ENCODE measurements at places on chromosomes 2 and 18. TPM values are rescaled to one million over a fixed set of nuclear protein-coding genes. Genes with fewer than 3 reads are reported as not detected.

GRCh38 chr18:49613641-49614151, 51.8 kb downstream of the LIPG start:
- no peak for DNase-seq

- no peak for DNase-seq
These were observed 370.7 kb upstream of the MEX3C start for GRCh38 chr18:51568151-51568550.

- no peak for DNase-seq
These were observed 68.9 kb upstream of the CELF4 start for GRCh38 chr18:37634516-37634915.

DNA sequence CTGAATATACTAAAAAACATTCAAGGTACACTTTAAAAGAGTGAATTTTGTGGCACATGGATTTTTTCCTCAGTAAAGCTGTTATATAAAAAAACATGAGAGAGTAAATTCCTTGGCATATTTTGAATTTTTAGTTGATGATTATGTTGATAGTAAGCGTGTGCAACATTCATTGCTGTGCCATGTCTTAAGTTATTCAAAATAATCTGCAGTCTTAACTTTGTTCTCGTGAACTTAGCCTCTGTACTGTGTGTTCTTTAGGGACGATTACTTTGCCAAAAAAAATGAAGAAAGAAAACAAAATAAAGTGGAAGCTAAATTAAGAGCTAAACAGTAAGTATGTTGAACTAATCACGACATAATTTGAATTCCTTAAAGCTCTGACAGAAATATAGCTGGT, 9.6 kb downstream of the SSB start:
- no peak for DNase-seq

GRCh38 chr2:515441-516127, 161.6 kb downstream of the TMEM18 start:
- no peak for DNase-seq

DNA sequence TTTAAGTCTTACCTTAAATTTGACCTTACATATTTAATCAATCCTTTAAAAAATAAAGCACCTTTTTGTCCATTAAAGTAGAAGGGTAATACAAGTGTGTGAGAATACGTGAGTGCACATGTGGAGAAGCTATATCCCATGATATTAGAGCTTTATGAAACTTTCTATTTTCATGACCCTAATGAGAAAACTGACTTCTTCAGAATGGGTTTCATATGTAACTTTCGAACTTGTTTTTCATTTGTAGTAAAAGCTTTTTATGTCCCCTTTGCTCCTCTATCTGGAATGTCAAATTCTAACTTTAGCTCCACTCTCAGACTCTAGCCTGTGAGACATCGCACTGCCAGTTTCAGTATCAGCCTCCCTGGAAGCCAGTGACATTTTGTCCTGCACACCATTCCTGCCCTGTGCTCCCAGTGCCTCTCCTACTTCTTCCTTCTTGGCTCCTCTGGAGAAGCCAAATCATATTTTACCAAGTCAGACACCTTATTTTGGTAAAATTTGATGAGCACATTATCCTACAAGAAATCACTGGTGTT, 42.0 kb downstream of the MAPRE2 start:
- no peak for DNase-seq

DNA sequence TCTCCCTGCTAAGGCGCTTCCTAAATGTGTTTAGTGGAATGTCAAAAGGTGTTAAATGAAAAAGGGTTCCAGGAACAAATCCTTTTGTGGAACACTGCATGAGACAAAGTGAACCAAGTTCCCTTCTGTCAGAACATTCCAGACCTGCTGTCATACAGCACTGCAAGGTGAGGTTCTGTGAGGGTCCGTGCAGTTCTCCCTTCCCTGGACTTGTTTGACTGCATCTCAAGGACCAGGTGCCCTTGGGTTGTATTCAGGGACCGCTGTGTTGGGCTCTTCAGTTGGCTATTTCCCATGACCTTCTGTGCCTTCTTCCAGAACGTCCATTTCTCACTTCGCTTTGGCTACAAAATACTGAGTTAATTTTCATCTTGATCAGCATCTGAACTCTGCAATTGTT, 328.2 kb downstream of the PTPRM start:
- DNase-seq: no peak

ANKRD23 gene
- 10.2 TPM for total RNA-seq

DNA sequence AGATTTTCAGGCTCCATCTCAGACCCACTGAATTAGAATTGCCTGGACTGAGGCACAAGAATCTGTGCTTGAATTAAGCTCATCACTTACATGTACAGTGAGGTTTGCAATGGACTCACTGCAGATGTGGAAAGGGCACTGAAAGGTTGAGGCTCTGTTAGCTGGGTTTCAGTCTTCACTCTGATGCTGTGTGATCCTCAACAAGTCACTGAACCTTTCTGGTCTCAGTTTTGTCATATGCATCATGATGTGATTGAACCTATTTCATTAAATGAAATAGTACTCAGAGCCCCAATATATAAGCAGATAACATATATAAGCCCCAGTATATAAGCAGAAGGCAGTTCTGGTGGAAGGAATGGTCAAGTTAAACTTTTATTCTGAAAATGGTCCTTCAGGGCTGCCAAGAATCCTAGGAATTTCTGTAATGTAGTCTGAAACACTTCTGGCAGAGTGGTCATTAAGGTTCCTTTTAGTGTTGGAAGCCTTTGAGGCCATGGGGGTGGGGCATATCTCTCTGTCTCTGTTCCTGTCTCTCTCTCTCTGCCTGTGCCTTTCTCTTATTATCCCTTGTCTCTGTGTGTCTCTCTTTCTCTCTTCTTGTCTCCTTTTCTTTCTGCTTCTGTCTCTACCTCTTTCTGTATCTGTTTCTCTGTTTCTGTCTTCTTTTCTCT, 110.4 kb downstream of the ADCYAP1 start:
- no peak for DNase-seq

- DNase-seq: no peak
These were observed 296.4 kb upstream of the ACVR2A start for GRCh38 chr2:147548451-147548850.

DNA sequence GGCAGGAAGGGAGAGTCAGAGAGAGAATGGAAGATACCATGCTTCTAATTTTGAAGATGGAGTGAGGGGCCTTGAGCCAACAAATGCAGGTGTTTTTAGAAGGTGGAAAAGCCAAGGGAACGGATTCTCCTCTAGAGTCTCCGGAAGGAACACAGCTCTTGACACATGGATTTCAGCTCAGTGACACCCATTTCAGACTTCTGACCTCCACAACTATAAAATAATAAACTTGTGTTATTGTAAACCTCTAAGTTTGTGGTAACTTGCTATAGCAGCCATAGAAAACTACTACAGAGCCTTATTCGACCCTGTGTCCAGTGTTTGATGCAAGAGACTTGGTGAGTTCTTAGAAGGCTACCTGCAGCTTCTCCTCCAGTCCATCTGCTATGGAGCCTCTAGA, 7.8 kb downstream of the IL1F10 start:
- DNase-seq: no peak

DNA sequence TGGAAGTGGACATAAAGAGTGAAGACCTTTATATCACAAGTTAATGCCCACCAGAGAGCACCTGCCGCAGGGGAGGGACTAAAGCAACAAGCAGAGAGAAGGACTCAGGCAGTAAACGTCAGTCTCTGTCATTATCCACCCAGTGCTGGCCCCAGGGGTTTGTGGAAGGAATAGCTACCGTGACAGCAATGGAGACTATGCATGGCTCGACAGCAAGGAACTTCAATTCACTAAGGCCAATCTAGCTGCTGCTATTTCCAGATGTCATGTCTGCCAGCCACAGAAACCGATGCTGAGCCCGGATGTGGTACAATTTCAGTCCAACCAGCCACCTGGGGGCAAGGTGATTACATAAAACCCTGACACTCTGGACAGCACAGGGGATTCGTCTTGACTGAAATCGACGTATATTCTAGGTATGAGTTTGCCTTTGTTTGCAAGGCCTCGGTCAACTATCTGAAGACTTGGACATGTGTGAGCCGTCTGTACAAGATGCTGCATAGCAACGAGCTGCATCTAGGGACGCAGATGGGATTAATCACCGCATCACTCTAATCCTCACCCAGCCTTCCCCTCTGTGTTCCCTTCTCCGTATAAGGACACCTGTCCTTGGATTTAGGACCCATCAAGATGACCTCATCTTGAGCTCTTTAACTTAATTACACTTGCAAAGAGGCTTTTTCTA, 154.1 kb upstream of the SH3BP4 start:
- no peak for DNase-seq

GRCh38 chr2:231640641-231641111, 48.0 kb downstream of the TEX44 start:
- no peak for DNase-seq

IL1RL2 gene
- 5.2 TPM for total RNA-seq

- no peak for DNase-seq
These were observed 190.1 kb downstream of the TTC32 start for GRCh38 chr2:19711470-19712372.

GRCh38 chr2:41123341-41123740, 671.5 kb upstream of the SLC8A1 start:
- no peak for DNase-seq

TWIST2 gene
- total RNA-seq: 12.9 TPM

- DNase-seq: no peak
These were observed 1.9 kb upstream of the CABYR start for GRCh38 chr18:24136967-24137373.

DNA sequence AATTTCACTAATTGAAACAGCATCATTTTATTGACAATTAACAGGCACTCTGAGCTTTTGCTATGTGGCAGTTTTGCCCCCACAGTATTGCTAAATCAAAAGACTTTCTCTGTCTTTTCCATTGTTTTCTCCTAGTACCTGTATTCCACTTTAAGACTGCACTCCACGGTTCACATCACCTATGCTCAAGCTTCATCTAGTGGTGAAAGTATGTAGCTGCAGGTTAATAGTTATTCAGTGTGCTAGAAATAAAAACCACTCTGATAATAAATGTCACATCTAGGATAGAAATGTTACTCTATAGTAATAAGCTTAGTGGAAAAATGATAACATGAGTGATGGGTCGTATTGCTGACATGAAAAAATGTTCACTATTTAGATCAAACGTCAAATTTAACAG, 24.6 kb downstream of the ARL6IP6 start:
- no peak for DNase-seq

DNA sequence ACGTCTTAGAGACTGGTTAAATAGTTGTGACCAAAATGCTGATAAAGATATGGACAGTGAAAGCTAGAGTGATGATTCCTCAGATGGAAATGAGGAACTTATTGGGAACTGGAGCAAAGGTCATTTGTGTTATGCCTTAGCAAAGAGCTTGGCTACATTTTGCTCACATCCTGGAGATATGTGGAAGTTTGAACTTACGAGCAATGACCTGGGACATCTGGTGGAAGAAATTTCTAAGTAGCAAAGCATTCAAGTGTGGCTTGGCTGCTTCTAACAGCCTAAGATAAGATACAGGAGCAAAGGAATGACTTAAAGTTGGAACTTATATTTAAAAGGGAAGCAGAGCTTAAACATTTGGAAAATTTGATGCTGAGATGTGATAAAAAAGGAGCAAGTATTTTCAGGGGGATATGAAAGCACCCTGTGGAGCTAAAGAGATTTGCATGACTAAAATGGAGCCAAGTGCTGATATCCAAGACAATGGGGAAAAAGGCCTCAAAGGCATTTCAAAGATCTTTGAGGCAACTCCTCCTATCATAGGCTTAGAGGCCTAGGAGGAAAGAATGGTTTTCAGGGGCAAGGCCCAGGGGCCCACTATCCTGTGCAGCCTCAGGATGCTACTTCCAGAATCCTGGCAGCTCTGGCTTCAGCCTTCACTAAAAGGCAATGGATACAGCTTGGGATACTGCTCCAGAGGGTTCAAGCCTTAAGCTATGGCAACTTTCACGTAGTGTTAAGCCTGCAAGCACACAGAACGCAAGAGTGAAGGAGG, 124.1 kb upstream of the KLHL14 start:
- no peak for DNase-seq

DNA sequence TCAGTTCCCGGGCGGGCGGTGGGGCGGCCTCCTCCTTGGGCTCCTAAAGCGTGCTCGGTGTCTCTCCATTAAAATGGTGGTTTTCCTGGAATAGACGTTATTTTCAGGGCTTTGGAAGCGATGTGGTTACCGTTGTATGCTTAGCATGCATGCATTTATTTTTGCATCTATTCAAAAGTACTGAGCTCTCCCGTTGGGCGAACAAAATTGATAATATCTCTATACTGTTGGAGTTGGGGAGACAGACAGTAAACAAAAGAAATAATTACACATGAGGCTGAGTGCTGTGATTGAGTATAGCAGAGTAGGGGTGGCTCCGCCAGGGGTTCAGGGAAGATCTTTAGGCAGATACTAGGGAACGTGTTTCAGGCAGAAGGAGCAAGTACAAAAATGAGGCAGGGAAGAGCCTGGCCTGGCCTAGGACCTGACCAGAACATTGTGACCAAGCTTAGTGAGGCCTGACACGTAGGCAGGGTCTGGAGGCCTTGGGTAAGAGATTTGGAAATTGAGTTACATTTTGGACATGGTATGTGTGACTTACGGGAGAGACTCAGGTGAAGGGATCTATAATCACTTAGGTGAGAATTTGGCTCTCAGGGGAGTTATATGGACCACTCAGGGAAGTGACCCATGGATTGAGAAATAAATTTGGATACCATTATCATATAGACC, 674 bp downstream of the NCAPH start:
- DNase-seq: no peak

GRCh38 chr2:152861349-152861942, 143.0 kb downstream of the ARL6IP6 start:
- no peak for DNase-seq

- DNase-seq: no peak
These were observed 12.8 kb downstream of the ZC3H15 start for GRCh38 chr2:186498834-186499233.

- DNase-seq: no peak
These were observed 166.4 kb downstream of the TMEM247 start for GRCh38 chr2:46645681-46646162.

MLPH gene
- 236 TPM for total RNA-seq

ACVR1C gene
- total RNA-seq: 0.81 TPM

- no peak for DNase-seq
These were observed 42.1 kb upstream of the EVA1A start for GRCh38 chr2:75602724-75603342.

AFF3 gene
- total RNA-seq: 25.6 TPM

DNA sequence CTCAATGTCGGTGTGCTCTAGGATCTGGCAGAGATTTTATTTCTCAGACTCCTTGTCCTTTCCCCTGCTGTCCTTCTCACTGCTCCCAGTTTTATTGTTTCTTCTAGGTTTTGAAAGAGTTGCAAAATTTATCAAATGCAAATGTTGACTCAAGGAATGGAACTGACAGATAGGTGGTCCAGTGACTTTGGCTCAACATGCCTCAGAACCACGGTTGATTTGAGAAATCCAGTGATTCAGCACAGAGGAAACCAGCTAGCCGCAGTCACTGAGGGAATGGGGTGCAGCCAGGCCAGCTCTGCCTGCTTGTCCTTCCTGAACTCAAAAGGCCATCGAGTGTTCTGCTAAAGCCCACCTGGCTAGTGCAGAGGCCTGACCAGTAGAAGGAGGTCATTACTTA, 125.7 kb upstream of the LYPD6 start:
- DNase-seq: no peak

PGAP1 gene
- 40.3 TPM for total RNA-seq

GRCh38 chr2:64329848-64330247, 124.1 kb upstream of the LGALSL start:
- DNase-seq: no peak

Measured in ureter (tissue), 1 donor.